Activated CD4-positive, alpha-beta T cell treated with anti-CD3 and anti-CD28 coated beads, Interleukin-2, amount 50 U/mL, for 16 hours (primary cell): ENCODE measurements at places on chromosomes 16 and 17.
A peak's percentile ranks its signal among the peaks of the same experiment; 100 is the strongest.

DNA sequence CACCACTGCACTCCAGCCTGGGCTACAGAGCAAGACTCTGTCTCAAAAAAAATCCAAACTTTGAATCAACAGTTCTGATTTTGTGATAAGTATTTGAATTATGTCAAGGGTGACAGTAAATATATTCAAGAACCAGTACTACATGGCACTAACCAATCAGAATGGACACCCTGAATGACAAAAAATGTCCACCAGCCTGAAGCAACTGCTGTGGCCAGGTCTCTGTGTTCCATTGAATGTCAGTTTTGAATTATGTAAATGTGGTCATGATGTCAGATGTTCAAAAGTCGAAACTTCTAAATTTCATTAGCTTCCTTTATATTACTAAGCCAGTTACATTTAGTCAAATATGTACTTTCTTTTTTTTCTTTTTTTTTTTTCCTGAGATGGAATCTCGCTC is 15.4 kb upstream of the ATXN1L start:
- no peak for DNase-seq

- DNase-seq, result no peak
These were observed 703.8 kb upstream of the KIF2B start for GRCh38 chr17:53118948-53119347.

DNA sequence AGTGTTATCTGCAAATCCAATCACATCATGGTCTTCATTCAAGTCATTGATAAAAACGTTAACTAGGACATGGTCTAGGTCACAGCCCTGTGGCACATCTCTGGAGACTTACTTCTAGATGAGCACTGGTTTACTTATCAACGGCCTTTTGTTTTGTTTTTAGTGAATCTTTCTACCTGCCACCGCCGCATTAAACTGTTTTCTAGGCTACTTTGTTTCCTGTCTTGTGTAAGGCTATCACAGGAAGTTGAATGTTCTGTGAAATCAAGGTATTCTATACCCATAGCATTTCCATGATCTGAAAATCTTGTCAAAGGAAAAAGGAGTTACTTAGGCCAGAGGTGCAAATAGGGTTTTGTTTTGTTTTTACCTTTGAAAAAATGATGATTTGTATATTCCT is 26.9 kb downstream of the SOCS3 start:
- DNase-seq, result peak; percentile 38

DNA sequence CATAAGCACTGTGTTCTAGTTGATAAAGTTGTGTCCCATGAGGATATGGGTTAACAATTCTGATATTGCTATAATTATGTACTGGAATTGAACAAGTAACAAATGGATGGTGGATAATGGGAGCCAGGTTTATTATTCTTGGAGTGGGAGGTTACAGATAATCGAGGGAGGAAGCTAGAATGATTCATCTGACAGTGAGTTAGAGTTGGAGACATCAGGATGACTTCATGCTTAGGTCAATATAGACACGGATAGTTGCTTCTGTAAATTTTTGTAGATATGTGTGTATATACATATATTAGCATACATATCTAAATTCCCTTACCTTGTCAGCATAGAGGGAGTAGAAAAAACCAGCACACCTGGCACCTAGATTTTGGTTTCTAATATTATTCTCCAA is 293.4 kb downstream of the SHISA9 start:
- DNase-seq, result no peak

GRCh38 chr17:42285346-42286050 is 2.8 kb upstream of the STAT5A start:
- no peak for DNase-seq

GRCh38 chr17:70099294-70099693 is 24.3 kb downstream of the KCNJ16 start:
- DNase-seq, result no peak
